Nephron progenitor cell (in vitro differentiated cells): ENCODE measurements at places on chromosomes 16 and 17.

GRCh38 chr16:84555418-84556196, 51.1 kb upstream of the MEAK7 start:
- DNase-seq = no peak

GRCh38 chr17:18891541-18891940, 33.6 kb downstream of the PRPSAP2 start:
- no peak for DNase-seq

DNA sequence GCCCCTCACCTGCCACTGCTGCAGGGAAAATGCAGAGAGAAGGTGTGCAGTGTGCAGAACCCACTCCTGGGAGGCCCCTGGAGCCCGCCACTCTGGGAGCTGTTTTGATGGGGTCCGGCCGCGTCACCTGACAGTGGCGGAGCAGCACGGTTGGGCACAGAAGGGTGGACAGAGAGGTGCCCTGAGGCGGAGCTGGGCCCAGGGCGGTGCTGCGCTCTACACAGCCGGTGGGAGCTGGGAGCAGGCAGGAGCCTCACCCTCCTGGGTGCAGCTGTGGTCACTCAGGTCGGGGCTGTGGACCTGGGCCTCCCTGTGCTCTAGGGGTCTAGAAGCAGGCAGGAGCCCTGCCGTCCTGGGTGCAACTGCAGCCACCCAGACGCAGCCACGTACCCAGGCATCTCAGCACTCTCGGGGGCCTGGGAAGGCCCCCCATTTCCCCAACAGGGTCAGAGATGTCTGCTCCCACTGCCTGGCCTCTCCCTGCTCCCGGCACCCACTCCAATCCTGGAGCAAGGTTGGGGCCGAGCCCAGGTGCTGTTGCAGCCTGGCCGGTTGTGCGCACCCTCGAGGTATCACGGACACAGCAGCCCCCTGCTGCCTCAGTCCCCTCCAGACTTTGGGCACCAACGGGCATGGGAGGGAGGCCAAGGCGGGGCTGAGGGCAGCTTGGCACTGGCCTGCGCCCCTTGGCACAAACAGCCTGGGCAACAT, 304.4 kb upstream of the AXIN2 start:
- no peak for DNase-seq

- no peak for DNase-seq
Observed at GRCh38 chr17:59893676-59894100, 767 bp downstream of the RPS6KB1 start.

- no peak for DNase-seq
Observed at GRCh38 chr17:20059728-20060188, 50.6 kb downstream of the SPECC1 start.

GRCh38 chr17:58270476-58271215, 10.1 kb downstream of the MPO start:
- no peak for DNase-seq

DNA sequence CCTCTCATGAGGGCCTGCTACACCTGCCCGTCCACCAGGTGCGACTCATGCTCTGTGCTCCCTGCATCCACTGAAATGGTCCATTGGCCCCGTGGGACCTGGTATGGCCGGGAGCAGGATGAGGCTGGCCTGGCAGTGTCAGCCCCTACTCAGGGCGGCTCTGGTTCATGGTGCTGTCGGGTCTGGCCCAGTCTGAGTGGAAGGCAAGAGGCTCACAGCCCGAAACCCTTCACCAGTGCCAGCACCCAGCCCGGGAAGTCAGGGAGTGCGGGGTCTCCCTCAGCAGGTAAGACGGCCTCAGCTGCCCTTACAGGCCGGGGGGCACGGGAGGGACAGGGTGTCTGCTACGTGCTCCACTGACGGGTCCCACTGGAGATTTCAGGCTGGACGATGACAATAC, 40.5 kb upstream of the RASD1 start:
- no peak for DNase-seq

DNA sequence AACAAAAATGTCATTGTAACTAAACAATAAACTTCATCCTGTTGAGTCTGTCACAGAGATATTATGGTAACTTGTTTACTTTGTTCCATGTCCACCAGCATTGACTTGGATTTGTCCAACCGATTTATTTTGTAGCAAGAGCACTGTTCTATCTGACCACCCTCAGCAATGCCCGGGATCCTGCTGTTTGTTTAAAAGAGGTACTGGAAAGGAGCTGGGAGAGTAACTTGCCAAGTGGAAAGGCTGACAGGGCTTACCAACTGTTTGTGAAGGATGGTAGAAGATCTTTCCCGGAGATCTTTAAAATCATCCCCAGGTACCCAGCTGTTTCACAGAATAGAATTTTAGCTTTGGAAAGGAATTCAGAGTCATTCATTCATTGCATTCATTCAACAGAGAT, 59.1 kb upstream of the BCAR1 start:
- DNase-seq = no peak

- no peak for DNase-seq
Observed at GRCh38 chr17:1229900-1230501, 40.2 kb upstream of the BHLHA9 start.

- DNase-seq = no peak
Observed at GRCh38 chr16:78407191-78407590, 307.7 kb downstream of the WWOX start.

- no peak for DNase-seq
Observed at GRCh38 chr17:28385037-28385400, 13.5 kb downstream of the SARM1 start.

- DNase-seq = no peak
Observed at GRCh38 chr16:77262971-77263370, 63.8 kb downstream of the SYCE1L start.

- DNase-seq = no peak
Observed at GRCh38 chr17:65618516-65618915, 57.1 kb upstream of the AXIN2 start.

GRCh38 chr17:57372156-57372555, 115.8 kb downstream of the MSI2 start:
- DNase-seq = no peak

- no peak for DNase-seq
Observed at GRCh38 chr16:9597967-9598730, 506.7 kb downstream of the HAPSTR1 start.

GRCh38 chr17:79960788-79961522, 74.7 kb downstream of the TBC1D16 start:
- DNase-seq = no peak

DNA sequence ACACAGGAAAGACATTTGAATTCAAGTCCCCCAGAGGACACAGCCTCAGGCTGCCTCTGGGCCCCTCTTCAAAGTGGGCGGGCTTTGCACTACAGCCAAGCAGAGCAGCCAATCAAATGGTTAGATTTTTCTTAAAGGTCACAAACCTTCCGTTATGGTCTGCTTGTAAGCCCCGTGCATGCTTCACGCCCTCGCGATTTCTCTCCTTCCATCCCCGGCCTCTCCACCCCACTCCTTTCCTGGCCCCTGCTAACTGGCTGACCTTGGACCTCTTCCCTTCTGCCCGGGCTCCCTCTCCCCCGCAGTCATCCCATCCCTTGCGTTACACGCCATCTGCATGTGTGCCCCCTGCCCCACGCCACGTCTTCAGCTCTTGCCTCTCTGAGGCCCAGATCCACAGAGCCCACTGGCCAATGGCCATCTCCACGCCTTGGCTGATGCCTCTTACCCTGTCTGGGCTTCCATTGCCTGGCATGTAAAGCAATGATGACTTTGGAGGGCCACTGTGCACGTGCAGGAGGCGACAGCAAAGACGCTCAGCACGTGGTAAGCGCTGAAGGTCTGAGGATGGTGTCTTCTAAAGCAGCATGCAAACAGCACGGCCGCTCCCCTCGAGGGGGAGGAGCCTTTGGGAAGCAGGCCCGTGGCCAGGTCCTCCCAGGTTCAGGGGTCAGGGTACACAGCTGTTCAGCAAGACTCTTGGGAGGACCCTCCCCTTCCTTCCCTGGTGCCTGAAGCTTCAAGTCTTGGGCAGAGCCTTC, 86.8 kb downstream of the ZDHHC7 start:
- peak; percentile 41 for DNase-seq

DNA sequence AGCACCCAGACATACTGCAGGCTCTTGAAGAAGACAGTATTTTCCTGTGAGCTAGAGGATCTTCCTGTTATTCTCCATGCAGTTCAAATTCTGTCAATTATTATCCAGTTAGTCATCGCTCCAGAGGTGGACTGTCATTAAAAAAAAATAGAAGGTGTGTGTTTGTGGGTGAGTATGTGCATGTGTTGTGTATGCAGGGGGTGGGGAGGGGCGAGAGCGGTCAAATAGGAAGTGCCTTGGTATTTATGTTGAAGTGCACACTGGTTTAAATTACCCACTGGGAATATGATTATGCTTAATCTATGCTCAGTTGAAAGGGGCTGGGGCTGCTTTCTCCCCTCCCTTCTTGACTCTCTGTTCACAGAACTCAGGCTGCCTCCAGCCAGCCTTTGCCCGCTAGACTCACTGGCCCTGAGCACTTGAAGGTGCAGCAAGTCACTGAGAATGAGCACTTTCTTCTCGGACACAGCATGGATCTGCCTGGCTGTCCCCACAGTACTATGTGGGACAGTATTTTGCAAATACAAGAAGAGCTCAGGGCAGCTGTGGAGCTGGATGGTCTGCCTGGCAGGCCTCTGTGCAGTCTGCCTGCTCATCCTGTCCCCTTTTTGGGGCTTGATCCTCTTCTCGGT, at the start of gene HSD17B2:
Gene HSD17B2, plus strand, starts transcription at position 273 of the 632 bp plus-strand sequence. Its CDS starts 172 bp downstream, at position 445.
- DNase-seq = no peak

- DNase-seq = no peak
Observed at GRCh38 chr17:14214271-14214670, 22.4 kb downstream of the CDRT15 start.

- no peak for DNase-seq
Observed at GRCh38 chr17:33121756-33122155, 130.1 kb downstream of the SPACA3 start.

DNA sequence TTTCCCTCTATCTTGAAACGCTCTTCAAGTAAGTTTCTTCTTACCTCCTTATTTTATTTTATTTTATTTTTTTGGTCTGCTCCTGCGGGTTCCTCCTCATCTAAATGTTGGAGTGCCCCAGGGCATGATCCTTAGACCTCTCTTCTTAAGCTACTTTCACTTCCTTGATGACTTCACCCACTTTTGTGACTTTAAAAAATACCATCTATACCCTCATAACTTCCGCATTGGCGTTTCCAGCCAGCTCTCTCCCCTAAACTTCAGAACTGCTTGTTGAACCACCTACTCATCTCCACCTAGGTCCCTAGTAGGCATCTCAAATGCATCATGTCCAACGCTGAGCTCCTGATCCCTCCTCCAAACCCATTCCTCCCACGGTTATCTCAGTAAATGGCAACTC, 51.4 kb upstream of the NFAT5 start:
- no peak for DNase-seq

DNA sequence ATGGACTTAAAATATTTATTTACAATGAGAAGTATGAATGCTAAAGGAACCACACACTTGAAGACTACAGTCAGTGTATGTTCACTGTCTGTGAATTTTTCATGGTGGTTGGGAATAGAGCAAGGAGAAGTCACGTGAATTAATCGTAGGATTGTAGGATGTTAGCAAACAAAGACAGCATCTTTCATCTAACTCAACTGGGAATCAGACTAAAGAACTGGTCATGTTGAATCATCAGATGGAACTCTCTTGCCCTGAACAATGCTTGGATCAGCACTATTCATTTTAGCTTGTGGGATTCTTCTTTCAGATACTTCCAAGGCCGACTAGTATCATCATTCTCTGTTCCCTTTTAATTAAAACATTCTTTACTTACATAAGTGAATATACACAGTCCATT, 18.1 kb downstream of the KCNJ2 start:
- DNase-seq = no peak

GRCh38 chr17:15213381-15214087, 51.6 kb downstream of the PMP22 start:
- DNase-seq = peak; percentile 15

GRCh38 chr16:8812162-8812843, 14.7 kb downstream of the PMM2 start:
- DNase-seq = no peak

- DNase-seq = no peak
Observed at GRCh38 chr16:82037251-82037650, 2.2 kb downstream of the HSD17B2 start.

DNA sequence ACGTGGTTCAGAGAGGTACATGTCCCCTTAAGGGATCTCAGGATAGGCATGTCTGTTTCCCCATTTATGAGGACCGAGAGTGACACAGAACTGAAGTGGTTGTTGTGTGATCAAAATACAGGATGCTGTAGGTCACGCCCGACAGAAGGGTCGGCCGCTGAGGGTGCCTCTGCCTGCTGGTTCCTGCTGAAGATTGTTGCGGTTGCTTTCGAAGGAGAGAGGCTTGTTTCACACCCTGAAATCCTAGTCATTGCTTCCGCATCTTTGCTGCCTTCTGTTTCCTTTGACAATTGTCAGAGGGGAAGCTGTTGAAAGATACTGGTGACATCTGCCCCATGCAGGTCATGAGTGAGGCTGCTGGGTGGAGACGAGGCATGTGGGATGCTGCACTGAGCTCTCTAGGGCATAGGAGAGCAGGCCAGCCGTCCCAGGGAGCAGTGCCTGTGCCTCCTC, 3.8 kb upstream of the NAT9 start:
- DNase-seq = no peak
